ENCODE measurements at places on chromosomes 4 and X.

- DNase-seq = no peak
Observed at GRCh38 chr4:47631161-47631560, 146.1 kb downstream of the ATP10D start.

- no peak for DNase-seq
Observed at GRCh38 chrX:22025751-22026150, 6.4 kb upstream of the PHEX start.

- DNase-seq = no peak
Observed at GRCh38 chr4:41438931-41439297, 99.0 kb upstream of the LIMCH1 start.

DNA sequence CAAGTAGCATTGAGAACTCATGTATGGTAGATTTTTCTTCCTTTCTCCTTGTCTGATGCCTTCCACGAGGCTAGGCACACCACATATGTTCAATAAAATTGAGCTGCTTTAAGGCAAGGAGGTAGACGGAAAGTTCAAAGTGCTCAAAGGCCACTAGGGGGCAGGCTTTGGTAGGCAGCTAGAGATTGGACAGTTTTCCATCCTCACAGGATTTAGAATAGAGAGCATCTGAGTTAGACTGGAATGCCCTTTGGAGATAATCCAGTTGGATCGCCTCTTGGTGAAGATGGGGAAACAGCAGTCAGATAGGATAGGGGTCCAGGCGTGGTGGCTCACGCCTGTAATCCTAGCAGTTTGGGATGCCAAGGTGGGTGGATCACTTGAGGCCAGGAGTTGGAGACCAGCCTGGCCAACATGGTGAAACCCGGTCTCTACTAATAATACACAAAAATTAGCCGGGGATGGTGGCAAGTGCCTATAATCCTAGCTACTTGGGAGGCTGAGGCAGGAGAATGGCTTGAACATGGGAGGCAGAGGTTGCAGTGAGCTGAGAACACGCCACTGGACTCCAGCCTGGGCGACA lies 30.4 kb downstream of the ELF4 start:
- peak; percentile 75 for DNase-seq

DNA sequence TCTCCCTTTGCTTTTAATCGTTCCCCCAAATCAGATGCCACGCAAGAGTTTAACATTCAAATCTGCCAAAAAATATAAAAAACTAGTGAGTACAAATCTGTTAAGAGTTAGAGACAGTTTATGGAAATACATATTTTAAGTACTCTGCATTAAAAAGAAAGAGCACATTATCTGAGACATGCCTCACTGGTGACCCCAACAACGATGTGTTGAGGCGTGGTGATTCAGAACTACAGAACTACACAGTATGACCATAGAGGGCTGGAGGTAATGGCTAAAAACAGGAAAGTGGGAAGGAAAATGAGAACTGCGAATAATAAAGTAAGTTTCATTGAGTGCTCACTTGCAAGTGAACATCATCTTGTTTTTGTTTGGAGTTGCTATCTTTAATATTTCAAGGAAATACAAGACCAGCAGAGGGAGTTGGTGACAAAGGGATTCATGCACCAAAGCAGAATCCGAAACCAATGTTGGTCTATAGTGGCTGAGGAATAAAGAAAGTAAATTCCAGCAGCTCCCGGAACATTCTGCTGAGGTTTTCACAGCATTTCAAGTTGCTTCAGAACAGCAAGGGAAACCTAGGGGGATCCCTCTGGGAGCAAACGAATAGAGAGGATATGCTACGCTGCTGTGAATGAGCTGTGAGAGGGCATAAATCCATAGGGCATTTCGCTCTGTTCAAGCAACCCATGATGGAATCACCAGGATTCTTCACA lies 92.2 kb downstream of the DCHS2 start:
- DNase-seq = peak; percentile 61

- DNase-seq = no peak
Observed at GRCh38 chr4:178752954-178753525, 1310.8 kb upstream of the AGA start.

GRCh38 chrX:12986886-12987285 lies 12.0 kb downstream of the TMSB4X start:
- peak; percentile 12 for DNase-seq

- peak; percentile 79 for DNase-seq
Observed at GRCh38 chrX:9163214-9163709, 129.3 kb upstream of the FAM9B start.

- peak; percentile 4 for DNase-seq
Observed at GRCh38 chrX:15607067-15607466, 6.3 kb upstream of the ACE2 start.

- DNase-seq = no peak
Observed at GRCh38 chr4:119000400-119000799, 111.7 kb downstream of the SYNPO2 start.

DNA sequence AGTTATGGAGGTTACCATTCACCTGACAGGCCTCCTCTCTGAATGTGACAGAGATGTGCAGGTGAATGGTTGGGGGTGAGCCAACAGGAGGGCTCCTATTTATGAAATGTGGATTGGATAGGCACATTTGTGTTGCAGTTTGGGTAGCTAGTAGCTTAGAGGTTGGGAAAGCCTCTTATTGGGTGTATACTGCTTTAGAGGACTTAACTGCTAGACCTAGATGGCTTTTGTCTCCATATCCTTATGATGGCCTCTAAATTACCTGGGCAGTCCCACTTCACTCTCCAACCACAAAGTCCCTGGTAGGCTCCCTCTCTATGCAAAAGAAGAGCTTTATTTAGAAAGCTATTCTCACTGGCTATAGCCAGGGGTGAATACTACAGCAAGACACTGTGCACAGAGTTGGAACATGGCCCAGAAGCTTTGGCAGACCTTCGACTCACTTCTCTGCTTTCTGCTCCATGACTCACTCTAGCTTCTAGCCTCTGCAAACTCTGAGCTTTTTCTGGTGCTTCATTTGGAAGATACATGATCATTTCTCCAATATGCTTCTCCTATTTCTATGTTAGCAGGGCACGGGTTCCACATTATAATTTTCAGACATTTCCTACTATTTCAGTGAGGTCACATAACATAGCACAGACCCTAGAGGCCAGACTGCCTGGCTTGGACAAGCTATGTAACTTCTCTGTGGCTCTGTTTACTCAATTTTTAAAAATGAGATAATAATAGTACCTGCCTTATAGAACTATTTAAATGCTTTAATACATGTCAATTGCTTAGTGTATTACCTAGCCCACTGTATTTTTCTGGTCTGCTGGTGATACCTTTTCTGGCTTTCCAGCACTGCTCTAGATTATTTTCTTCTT lies 6.0 kb upstream of the VGLL1 start:
- DNase-seq = peak; percentile 95

GRCh38 chrX:24242649-24243175 lies 71.2 kb downstream of the SUPT20HL2 start:
- DNase-seq = no peak

GRCh38 chr4:183936047-183936446 lies 30.9 kb downstream of the STOX2 start:
- no peak for DNase-seq

DNA sequence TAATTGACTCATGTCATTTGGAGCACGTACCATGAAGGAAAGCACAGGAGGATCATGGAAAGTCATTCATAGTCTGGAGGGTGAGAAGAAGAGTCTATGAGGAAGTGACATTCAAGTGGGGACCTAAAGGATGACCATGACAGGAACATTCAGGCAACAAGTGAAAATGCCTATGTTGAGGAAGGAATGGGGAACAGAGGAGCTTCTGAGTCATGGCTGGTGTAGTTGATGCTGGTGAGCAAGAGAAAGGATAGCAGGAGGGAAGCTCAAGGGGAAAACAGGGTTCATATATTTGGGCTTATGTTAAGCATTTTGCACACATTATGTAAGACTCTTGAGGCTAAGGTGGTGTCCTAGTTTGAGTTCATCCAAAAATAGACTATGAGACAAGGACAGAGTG lies 318.6 kb downstream of the HNRNPD start:
- no peak for DNase-seq

DNA sequence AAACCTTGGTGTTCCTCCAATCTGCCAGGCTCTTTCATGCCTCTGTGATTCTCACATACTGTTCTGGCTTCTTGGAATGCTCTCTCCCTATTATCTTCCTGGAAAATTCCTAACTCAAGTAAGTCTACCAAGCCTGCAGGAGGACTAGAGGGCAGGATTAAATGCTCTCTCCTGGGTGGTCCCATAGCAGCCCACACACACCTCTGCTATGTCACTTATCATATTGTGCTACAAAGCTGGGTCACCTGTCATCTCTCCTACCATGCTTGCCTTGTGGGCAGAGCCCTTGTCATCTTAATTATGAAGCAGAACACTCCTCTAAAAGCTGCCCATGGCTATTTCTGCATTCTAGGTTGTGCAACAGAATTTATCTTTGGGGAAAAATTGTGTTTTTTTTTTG lies 344.5 kb upstream of the NOCT start:
- DNase-seq = no peak

GRCh38 chrX:38891641-38892413 lies 90.6 kb downstream of the MID1IP1 start:
- DNase-seq = no peak

- DNase-seq = peak; percentile 67
Observed at GRCh38 chr4:17027495-17027894, 129.1 kb upstream of the LDB2 start.

GRCh38 chrX:133373386-133374079 lies 41.8 kb downstream of the GPC4 start:
- DNase-seq = no peak

DNA sequence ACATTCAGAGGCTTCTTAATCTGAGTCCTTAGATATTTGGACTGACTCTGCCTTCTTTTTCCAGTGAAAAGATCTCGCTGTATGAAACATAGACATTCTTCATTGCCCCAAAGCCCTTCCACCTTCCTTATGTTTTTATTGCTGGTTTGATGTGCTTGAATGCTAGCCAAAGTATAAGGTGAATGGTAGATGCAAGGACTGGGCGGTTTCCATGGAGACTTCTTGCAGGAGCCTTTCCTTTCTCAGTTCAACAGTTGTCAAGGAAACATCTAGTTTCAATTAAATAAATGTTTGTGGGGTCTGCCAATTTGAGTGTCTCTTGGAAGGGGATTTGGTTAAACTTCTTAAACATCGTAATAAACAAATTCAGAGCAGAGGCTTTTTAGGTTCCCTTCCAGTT lies 46.0 kb downstream of the REPS2 start:
- no peak for DNase-seq

DNA sequence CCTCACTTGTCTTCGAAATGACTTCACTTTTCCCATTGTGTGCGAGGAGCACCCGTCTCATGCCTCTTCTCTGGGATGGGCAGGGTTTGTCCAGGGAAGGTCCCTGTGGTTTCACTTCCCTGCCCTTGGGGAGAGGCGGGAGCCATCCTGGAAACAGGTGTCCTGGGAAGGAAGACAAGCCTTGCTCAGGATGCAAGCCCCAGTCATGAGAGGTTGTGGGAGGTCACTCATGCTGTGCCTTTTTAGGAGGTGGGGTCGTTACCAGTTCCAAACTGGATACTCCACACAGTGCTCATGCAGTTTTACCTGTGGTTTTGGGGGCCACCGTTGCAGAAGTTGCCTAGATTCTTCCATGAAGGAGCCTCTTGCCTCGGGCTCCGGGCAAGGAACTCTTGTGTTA lies 3.8 kb downstream of the RGS12 start:
- DNase-seq = no peak

- peak; percentile 40 for DNase-seq
Observed at GRCh38 chrX:24148535-24149350, 786 bp upstream of the ZFX start.

- peak; percentile 29 for DNase-seq
Observed at GRCh38 chrX:46759645-46759974, 692 bp upstream of the SLC9A7 start.

GRCh38 chr4:73599182-73599581 lies 21.1 kb downstream of the RASSF6 start:
- peak; percentile 51 for DNase-seq

- peak; percentile 29 for DNase-seq
Observed at GRCh38 chr4:118033148-118034052, 886 bp upstream of the NDST3 start.

DNA sequence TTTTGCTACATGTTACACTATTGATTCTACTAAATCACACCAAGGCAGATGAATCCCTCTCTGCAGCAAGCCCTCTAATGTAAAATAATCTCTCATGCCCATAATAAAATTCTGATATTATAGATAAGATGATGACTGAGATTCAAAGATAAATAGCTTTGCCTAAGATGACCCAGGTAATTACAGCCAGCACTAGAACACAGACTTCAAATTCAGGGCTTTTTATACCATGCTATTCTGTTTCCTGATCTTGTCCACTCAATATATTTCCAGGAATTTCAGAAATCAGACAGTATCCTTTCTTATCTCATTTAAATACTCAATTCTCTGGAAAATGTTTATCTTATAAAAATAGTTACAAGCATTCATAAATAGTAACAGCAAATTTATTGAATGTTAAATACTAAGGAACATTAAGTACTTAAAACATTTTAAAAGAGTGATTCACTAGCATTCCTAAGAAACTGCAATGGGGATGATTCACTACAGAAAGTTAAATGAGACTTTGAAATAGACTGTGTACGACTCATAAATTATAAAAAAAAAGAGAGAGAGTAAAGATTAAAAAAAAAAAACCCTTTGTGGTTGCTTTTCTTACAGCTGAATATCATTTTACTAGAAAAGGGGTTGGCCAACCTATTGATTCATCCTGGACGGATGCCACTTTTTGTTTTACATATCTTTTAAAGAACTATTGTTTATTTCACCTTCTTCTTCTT lies 45.8 kb upstream of the IL21 start:
- peak; percentile 82 for DNase-seq

DNA sequence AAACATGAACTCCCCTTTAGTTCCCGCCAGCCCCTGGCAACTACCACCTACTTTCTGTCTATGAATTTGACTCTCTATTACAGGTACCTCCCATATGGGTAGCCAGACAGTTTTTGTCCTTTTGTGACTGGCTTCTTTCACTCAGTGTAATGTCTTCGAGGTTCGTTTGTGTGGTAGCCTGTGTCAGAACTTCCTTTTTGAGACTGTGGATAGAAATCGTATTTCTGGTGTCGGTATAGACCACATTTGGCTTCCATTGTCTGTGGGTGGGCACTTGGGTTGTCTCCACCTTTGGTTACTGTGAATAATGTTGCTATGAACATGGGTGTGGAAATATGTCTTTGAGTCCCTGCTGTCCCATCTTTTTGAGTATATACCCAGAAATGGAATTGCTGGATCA lies 5.4 kb upstream of the CLDN34 start:
- DNase-seq = no peak

GRCh38 chr4:94304365-94304971 lies 38.2 kb downstream of the HPGDS start:
- DNase-seq = peak; percentile 60

DNA sequence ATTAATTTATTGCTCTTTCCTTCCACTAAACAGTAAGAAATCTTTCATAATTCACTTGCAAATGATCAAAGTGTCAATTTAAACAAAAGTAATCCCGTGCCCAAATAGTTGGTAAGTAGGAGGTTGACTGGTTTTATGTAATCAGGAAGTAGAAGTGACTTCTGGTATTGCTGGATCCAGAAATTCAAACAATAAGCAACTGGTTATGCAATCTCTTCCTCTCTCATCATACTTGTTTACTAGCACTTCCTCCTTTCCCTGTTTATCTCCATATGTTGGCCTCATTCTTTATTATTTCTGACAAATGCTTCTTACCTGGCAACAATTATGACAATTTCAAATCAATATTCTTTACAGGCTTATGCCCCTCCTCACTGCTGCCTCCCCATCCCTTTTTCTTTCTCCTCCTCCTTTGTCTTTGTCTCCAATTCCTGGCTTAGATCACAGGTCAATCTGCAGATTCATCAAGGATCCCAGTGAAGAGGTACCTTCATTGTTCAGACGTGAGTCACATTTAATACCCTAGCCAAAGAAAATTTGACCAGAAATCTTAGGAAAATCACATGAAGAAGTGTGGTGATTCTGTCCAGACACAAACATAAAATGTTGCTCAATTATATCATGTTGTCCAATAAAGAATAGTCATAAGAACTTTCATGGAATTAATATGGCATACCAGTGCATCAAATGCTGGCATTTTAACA lies 323.2 kb upstream of the PCDH7 start:
- DNase-seq = peak; percentile 41
